ENCODE measurements at places on chromosomes 6 and 20.

DNA sequence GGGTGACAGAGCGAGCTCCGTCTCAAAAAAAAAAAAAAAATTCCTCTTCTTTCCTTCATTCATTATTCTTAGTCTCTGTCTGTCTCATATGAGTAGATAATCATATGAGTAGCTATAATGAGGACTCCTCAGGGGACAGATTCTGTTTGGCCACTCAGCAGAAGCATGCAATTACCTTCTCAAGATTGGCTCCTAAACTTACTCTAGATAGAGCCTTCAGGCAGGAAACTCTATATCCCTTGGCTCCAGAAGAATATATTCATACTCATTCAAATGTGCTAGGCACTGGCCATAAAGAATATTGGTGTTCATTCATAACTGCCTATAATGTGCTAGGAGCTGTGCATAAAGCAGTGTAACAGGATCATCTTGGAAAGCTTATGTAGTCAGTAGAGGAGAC lies 2.2 kb upstream of the ACAT2 start:
- no peak for DNase-seq

DNA sequence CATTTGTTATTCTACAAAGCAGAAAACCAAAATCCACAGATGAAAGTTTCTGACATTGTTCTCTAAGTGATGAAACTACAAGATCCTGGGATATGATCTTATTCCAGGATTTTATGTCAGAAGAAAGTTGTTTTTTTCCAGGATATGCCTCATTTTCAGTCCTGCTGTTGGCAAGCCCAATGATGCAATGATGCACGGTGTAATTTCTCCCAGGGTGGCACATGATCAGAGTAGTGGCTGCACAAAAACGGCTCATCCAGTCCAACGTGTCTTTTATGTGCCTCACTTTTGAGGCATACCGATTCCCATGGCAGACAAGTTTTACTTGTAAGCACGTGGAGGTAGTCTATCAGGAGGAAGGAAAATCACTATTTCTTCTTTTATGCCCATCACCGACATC lies 302.3 kb upstream of the JAG1 start:
- no peak for DNase-seq

- DNase-seq = no peak
These were observed 184.2 kb upstream of the FOXQ1 start for GRCh38 chr6:1127597-1128288.

- DNase-seq = no peak
These were observed 2.2 kb upstream of the COL9A3 start for GRCh38 chr20:62814709-62815065.

- no peak for DNase-seq
These were observed 512.2 kb upstream of the MARCKS start for GRCh38 chr6:113344969-113345368.

- DNase-seq = no peak
These were observed 1.5 kb upstream of the SLC26A8 start for GRCh38 chr6:36025932-36026327.

DNA sequence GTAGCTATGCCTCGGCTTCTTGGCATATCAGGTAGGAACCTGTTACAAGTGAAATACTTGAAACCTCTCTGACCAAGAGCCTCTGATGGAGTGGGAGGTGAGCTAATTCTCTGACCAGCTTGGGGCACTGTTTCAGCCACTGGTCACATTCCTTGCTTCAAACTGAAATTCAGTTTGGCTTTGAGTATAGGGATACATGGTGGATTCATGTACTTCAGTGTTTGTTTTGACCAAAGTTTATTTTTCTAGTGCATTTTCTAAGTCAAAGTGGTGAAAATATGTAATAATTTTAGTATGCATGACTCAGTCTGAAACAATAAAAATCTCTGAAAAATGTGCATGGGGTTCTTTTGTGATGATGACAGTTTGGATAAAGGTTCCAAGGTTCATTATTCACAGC lies 18.6 kb downstream of the TTPAL start:
- no peak for DNase-seq

DNA sequence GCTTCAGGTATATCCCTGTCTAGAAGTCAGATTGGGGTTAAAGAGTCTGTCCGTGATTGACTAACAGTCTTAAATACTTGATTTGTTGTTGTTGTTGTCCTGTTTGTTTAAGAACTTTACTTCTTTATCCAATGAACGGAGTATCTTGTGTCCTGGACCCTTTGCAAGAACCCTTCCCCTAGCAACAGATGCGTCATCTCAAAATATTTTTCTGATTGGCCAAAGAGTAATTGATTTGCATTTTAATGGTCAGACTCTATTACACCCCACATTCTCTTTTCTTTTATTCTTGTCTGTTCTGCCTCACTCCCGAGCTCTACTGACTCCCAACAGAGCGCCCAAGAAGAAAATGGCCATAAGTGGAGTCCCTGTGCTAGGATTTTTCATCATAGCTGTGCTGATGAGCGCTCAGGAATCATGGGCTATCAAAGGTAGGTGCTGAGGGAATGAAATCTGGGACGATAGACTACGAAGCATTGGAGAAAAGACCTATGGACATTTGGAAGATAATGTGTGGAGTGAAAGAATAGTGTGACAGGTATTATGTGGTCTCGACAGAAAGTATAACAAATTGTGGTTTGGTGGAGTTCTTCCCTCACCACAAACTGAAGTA lies at the start of gene HLA-DRA:
Gene HLA-DRA (plus strand): TSS at position 286 of the 613 bp plus-strand sequence. CDS start 64 bp downstream, at position 350.
- DNase-seq = peak; percentile 76

DNA sequence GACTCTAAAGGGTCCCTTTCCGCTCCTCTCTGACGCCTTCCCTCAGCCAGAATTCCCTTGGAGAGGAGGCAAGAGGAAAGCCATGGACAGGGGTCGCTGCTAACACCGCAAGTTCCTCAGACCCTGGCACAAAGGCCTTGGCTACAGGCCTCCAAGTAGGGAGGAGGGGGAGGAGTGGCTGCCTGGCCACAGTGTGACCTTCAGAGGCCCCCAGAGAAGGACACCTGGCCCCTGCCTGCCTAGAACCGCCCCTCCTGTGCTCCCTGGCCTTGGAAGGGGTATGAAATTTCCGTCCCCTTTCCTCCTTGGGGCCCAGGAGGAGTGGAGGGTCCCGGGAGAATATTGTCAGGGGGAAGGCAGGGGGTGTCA lies 2.7 kb downstream of the VEGFA start:
- DNase-seq = no peak

DNA sequence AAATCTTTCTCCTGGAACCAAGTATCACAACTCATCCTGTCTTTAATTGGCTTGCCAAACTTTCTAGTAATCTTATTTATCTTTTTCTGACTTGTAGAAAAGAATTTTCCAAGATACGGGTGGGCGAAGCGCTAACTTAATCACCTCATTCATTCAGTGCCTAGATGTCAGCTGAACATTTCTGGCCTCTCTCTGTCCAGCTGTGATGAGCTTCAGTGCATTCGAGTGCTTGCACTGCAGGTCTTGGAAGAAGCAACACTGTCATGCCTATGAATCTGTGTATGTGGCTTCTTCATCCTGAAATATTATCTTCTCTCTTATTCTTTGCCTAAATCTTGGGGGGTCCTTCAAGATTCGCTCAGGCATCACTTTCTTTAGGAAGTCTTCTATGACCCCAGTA lies 16.3 kb upstream of the ENPP1 start:
- no peak for DNase-seq

DNA sequence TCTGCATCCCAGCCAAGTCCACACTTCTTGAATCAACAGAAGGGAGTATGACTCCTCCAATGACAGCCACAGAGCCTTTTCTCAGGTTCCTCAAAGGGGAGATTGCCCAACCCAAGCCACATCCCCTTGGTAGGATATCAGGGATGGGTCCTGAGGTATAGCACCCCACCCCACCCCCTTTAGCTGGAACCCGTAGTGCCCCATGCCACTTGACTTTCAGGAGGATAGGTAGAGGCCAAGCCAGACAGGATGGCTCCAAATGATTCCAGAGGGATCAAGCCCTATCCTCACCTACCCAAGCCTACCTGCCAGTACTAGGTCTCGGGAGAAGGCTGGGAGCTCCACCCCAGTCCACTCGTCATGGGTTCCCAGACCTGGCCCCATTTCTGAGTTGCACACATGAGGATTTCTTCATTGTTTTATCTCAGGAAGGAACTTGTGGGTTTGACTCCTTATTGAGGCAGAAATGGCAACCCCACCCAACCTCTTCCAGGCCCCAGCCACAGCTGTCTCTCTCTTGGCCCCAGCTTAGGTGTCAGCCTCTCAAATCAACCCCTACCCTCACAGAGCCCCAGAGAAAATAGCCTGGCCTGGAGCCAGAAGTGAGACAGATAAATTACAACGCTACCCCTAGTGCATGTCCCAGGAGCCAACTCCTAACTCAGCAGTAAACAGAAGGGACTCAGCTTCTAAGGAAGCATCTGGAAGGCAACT lies 3.6 kb downstream of the CCND3 start:
- DNase-seq = peak; percentile 78

- no peak for DNase-seq
These were observed 201.4 kb upstream of the HDDC2 start for GRCh38 chr6:125503181-125503580.

All from GDM1 (cell line).